Renal pelvis (tissue), 12 donors: ENCODE measurements at places on chromosomes 11 and 22.

- no peak for DNase-seq
Observed at GRCh38 chr11:77967121-77967520, 27.3 kb downstream of the INTS4 start.

GRCh38 chr22:46122511-46122971, 27.8 kb upstream of the PPARA start:
- DNase-seq: peak; percentile 54

DNA sequence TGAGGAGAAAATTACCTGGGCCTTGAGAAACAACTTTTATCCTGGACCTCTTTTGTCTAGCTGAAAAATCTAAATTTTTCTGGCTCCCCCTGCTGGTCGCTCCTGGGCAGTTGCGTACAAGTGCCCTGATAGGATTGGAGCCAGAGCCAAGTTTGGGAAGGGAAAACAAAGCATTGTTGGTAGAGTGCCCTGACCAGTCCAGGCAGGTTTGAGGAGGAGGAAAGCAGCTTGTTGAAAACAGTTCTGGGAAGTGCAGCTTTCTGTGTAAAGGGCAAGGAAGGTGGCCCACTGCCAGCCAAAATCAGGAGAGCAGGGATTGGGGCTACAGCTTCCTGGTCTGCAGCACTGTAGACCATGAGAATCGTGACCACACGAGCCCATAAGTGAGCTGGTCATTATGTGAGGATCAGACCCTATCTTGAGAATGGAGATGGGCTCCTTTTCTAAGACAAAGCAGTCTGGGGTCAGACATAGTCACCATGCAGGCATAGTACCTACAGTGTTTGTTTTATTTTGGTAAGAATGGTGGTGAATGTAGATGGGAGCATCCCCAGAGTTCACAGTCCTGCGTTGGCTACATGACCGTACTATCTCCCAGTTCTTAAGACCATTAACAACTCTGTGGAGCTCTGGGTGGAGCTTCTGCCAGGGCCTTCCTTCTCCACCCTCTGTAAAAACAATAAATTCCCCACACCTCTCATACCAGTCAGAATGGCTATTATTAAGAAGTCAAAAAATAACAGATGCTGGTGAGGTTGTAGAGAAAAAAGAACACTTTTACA, 21.3 kb upstream of the PIK3IP1 start:
- peak; percentile 67 for DNase-seq

DNA sequence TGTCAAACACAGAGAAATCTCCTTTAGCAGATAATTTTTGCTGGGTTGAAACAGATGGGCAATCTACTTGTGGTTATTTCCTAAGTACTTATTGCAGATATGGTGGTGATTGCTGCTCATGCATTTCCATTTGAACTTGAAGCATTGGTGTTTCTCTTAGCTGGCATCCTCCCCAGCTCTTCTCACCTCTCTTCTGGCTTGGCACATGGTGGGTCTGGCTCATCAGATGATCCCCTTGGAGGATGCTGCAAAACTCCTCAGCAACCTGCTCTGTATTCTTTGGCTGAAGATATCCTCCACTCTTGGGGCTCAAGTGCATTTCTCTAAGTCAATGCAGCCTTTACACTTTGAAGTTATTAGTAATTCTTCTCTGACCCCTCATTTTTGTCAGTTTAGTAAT, 87.3 kb upstream of the MYO18B start:
- DNase-seq: no peak

DNA sequence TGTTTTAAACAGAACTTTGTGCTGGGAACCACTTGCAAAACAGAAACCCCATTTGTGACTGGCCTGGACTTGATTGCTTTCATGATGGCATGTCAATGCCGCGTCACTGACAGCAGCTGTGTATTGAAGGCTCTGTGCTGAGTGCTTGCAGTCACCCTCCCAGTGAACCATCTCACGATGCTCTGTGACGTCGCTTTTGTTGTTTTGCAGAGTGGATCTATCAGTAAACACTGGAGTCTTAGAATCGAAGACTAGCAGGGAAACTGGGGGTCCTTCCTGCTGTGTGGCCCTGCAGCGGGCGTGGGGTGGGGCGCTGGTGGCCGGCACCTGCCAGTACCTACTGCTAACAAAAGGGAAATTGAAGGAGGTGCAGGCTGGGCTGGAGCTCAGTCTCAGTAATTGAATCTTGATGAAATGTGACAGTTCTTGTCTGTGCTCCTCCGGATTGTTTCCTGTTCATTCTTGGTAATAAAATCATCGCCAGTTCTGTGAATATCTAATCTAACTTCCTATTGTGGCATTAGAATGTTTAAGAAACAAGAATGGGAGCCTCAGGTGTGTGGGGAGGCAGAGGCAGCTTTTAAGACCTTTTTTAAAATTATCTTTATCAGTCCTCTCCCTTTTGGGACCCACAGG, 50.5 kb upstream of the PARVG start:
- DNase-seq: no peak

DNA sequence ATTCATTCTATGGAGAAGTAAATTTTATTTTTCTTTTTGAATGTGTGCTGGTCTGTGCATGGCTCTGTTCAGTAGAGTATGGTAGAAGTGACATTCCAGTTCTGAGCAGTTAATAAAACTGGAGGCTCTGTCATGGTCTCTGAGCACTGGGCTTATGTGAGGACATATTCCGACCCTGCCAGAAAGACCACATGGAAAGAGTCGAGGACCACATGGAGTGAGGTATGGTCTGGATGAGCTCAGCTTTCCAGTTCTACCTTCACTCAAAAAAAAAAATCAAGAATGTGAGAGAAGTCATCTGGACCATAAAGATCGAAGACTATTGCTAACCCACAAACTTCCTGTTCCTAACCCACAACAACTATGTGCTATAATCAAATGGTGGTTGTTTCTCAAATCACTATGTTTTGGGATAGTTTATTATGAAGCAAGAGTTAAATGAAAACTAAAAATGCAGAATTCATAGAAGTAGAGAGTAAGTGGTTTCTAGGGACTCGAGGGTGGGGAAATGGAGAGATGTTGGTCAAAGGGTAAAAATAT, 534.2 kb upstream of the ANO5 start:
- no peak for DNase-seq

DNA sequence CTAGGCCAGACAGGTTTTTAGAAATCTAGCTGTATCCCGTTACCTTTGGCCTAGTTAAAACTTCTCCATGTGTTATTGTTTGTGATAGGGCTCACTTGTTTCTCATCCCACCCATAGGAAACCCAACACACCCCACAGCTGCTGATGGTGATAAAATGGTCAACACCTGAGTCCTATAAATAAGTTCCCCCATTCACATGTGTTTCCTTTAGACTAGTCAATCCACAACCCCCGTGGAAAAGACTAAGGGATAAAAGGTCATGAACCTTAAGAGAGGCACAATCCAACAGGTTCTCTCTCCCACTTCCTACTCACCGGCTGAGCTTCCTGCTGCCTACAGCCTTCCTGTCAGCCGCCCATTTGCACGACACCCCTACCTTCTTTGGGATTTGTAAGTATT, 768.4 kb downstream of the JRKL start:
- DNase-seq: peak; percentile 42

DNA sequence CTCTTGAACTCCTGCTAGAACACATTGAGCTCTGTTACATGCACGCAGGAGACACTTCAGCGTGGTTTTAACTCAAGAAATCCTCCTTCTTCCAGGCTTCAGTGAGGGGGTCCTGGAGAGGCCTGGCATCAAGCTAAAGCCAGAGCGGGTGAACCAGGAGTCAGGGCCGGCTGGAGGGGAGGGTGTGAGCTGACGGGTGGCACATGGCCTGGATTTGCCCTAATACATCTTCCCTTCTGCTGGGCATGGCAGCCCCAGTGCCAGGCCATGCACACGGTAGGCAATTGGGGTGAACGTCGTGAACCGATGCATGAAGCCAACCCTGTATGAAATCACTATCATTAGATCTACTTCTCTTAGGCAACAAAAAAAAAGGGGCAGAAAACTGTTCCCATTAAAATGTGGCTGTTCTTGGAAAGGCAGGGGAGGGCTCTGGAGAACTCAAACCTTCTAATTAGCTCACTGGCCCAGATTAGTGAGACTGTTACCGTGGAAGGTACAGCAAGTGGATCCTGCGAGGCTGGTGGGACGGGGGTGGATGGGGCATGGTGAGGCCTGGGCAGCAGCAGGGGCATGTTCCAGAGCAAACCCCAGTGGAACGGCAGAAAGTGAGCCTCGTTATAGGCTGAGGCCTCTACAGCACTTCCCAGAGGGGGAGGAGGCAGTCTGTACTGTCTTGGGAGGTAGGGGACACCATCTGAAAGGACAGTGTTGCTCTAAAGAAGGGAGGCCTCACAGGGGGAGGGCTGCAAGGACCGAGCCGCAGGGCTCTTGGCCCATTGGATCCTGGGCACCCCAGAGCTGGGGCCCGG, 10.6 kb downstream of the IFT27 start:
- no peak for DNase-seq

GRCh38 chr22:29346659-29347058, 31.2 kb upstream of the RASL10A start:
- DNase-seq: no peak

DNA sequence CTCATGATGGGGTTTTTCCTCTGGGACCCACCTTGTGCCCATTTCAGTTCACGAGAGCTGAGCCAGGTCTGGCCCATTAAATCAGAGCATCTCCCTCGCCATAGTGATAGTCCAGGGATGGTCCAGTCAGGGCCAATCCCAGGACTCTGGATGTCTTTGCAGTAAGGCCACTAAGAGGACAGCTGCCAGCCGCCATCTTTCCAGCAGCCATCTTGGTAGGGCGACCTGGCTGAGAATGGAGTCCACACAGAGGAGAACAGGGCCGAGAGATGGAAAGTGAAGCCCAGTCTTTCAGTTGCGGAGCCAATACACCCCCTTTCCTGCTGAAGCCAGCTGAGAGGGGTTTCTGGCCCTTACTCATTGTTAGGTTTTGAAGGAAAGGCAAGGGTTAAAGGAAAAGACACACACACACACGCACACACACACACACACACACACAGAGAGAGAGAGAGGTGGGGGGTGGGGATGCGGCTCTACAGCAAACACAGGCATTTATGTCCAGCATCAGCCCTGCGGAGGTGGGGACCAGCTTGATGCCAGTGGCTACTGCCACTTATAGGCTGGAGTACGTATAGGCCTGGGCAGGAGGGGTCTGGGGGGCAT, 12.4 kb upstream of the KIAA0930 start:
- no peak for DNase-seq

DNA sequence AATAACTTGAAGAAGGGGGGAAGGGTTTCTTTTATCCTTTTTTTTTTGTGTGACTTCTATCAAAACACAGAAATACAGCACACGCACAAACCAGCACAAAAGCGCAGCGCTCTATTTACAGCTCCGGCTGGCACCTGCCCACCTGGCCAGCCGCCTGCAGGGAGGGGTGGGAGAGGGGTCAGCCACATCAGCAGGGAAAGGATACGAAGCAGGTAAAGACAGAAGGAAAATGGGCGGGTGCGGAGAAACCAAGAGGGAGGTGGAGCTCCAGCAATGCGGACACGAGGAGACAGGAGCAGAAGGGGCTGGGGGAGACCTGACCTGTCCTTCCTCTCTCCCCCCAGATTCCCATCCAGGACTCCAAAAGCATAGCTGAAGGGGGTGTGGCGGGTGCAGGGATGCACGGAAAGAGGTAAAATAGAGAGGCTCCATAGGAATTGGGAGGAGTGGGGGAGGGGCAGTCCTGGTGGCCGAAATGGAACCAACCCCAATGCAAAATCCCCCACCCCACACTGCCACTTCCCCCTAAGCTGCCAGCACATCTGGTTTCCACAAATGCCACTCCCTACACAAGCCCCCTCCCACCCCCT, 14.1 kb downstream of the CXCR5 start:
- DNase-seq: no peak

- DNase-seq: no peak
Observed at GRCh38 chr11:73757598-73757997, 3.3 kb downstream of the RAB6A start.

- no peak for DNase-seq
Observed at GRCh38 chr11:133934599-133935550, 21.9 kb downstream of the IGSF9B start.

DNA sequence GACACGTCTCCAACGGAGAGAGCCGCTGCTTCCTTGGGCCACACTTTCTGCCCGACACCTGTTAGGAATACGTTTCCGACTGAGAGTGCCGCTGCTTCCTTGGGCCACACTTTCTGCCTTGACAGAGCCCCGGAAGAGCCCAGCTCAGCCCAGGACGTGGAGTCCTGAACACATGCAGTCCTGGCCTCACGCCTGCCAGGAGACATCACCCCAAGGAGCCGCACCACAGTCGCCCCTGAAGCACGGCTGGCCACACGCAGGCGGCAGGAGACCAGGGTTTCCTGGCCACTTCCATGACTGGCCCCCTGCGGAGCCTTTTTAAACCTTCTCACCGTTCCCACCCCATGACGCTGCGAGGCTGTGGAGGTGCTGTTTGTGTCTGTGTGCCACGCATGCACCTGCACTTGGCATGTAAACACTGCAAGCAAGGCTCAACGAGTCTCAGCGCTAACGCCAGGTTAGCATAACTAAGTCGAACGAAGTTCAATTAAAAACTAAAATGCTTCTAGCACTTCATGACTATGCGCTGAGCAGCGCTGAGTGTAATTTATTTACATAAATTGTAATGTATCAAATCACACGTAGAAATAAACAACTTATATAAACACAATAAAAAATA, 8.8 kb downstream of the TOLLIP start:
- DNase-seq: no peak

GRCh38 chr22:22454997-22455396, 53.5 kb downstream of the ZNF280B start:
- DNase-seq: no peak
